GM12878 (cell line): ENCODE measurements at places on chromosomes 3 and 15. TPM values are rescaled to one million over a fixed set of nuclear protein-coding genes. Genes with fewer than 3 reads are reported as not detected.

- no peaks in the 10 kb centered on the region for H3K4me1 ChIP-seq
- DNase-seq, result no peak
- no peaks in the 10 kb centered on the region for H3K36me3 ChIP-seq
- no peaks in the 10 kb centered on the region for H3K27me3 ChIP-seq
- H3K4me3 ChIP-seq, result no peak overlapping the region
These were observed 13.7 kb upstream of the VEPH1 start for GRCh38 chr3:157516928-157517327.

DNA sequence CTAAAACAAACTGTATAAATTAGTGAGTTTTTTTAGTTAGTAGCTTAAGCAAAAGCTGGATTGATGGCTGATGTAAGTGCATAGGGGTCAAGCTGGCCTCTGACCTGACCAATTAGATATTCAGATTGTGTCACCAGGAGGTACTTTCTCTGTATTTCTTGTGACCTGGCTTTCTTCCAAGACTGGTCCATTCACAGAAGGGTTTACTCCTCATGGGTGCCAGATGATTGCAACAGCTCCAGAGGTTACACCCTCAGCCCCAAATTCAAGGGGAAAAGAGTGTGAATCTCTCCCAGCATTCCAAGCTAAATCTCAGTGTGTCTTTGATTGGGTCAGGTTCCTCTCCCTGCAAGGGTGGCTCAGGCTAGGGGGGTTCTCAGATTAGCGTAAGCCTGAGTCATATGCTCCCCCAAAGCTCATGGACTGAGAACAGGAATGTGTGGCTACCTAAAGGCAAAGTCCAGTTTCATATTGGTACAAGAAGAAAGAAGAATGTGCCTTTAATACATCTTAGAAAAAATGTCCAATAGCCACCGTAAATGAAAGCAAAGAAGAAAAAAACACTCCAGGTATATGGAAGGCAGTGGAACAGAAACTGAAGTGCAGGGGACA lies 16.5 kb downstream of the PML start:
- H3K27me3 ChIP-seq, result no peaks in the 10 kb centered on the region
- no peak overlapping the region for H3K4me3 ChIP-seq
- peaks cover 20% of the 10 kb centered on the region for H3K36me3 ChIP-seq
- no peak for DNase-seq
- H3K27ac ChIP-seq, result no peak overlapping the region

DNA sequence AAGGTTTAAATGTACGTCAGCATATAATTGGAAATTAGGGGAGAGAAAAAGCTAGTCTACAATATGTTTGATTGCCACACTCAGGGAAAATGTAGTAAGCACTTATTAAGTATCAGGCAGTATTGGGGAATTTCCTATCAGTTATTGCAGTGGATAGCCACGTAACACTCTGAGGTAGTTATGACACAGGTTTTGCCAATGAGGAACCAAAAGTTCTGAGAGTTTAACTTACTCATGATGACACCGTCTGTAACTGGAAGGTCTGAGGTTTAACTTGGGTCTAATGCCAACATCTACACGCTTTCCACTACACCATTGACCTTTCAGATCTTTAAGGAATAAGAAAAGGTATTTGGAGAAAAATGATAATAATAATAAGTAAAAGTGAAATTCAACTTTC lies 89.5 kb downstream of the ZMAT3 start:
- no peak overlapping the region for H3K4me3 ChIP-seq
- H3K27ac ChIP-seq, result no peak overlapping the region
- no peaks in the 10 kb centered on the region for H3K27me3 ChIP-seq

The AMIGO3 gene
- total RNA-seq, result 0.18 TPM in 1 of 2 replicates, not detected in the other

- H3K4me3 ChIP-seq, result no peak overlapping the region
- H3K27me3 ChIP-seq, result no peaks in the 10 kb centered on the region; the same call in 1 of the 2 replicates
- H3K36me3 ChIP-seq, result no peaks in the 10 kb centered on the region
- no peaks in the 10 kb centered on the region for H3K4me1 ChIP-seq
- no peak overlapping the region for H3K27ac ChIP-seq
- DNase-seq, result no peak
These were observed 30.8 kb upstream of the MAGEF1 start for GRCh38 chr3:184742676-184743135.

GRCh38 chr3:28903171-28903601 lies 377.7 kb upstream of the RBMS3 start:
- H3K36me3 ChIP-seq, result no peaks in the 10 kb centered on the region
- no peaks in the 10 kb centered on the region for H3K27me3 ChIP-seq
- H3K4me1 ChIP-seq, result no peaks in the 10 kb centered on the region
- DNase-seq, result no peak
- no peak overlapping the region for H3K27ac ChIP-seq

The RAB6B gene
- total RNA-seq, result 0.13 TPM in 1 of 2 replicates, not detected in the other

GRCh38 chr3:136750897-136751315 lies 1.3 kb downstream of the STAG1 start:
- H3K4me3 ChIP-seq, result peak overlapping the region; percentile 77
- no peaks in the 10 kb centered on the region for H3K27me3 ChIP-seq
